HFFc6 (cell line): ENCODE measurements at places on chromosomes 2 and 18. TPM values are rescaled to one million over a fixed set of nuclear protein-coding genes. Genes with fewer than 3 reads are reported as not detected.

The NT5C1B gene
- total RNA-seq: not detected in 3 replicates

The KCNS3 gene
- total RNA-seq: 0.64 to 1.3 TPM (median 0.87 TPM) in 3 replicates

The MAPK4 gene
- not detected in 3 replicates for total RNA-seq

The CFAP65 gene
- total RNA-seq: not detected in 3 replicates

The FAHD2A gene
- total RNA-seq: 25.8 and 26.1 TPM in 2 replicates

The ANKRD36C gene
- total RNA-seq: 6.3 to 7.4 TPM (median 7.1 TPM) in 3 replicates

The SNTG2 gene
- not detected in 2 replicates for total RNA-seq

The BAZ2B gene
- 17.8 to 23.7 TPM (median 21.4 TPM) in 3 replicates for total RNA-seq

The MEIS1 gene
- 64.0 to 85.4 TPM (median 78.3 TPM) in 3 replicates for total RNA-seq

The RAB6C gene
- not detected in 3 replicates for total RNA-seq

The LAMA3 gene
- total RNA-seq: 0.60 to 1.6 TPM (median 1.3 TPM) in 3 replicates

The C2orf80 gene
- total RNA-seq: not detected in 2 replicates

The IL36G gene
- not detected in 3 replicates for total RNA-seq

The CYB5A gene
- total RNA-seq: 66.4 to 78.9 TPM (median 68.4 TPM) in 3 replicates

The FEV gene
- not detected in 3 replicates for total RNA-seq

The TMEM163 gene
- total RNA-seq: not detected in 3 replicates

The IL1RL1 gene
- not detected in 3 replicates for total RNA-seq

The AMER3 gene
- not detected in 3 replicates for total RNA-seq

The CCDC141 gene
- not detected in 3 replicates for total RNA-seq

The MC2R gene
- total RNA-seq: not detected in 3 replicates

The LTBP1 gene
- total RNA-seq: 260 to 332 TPM (median 271 TPM) in 3 replicates

The ACADL gene
- total RNA-seq: not detected in 3 replicates

The GALNT13 gene
- not detected in 3 replicates for total RNA-seq

The CRACDL gene
- not detected in 3 replicates for total RNA-seq

The GBX2 gene
- not detected in 3 replicates for total RNA-seq
